H54 (cell line): ENCODE measurements at places on chromosomes 3 and 15.

GRCh38 chr3:38011111-38011510 is 18.3 kb downstream of the PLCD1 start:
- DNase-seq = no peak

- DNase-seq = no peak
Measured at GRCh38 chr15:40875991-40876730, 2.1 kb upstream of the RHOV start.

DNA sequence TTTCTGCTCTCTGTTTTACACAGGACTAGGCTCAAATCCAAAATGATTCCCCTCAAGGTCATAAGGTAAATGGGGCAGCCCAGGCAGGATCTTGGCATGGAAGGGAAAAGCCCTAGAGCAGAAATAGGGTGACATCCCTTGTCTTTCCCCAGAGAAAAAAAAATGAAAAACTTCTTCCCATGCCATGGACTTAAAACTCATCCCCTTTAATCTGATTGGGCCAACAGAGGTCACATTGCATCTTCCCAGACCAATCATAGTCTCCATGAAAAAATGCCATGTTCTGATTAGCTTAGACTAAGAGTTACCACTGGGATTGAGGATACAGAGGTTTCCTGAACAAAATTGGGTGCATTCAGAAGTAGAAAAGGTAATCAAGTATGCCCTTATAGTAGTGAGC is 241.3 kb upstream of the LRTM1 start:
- peak; percentile 23 for DNase-seq

- no peak for DNase-seq
Measured at GRCh38 chr3:54283470-54283869, 161.1 kb downstream of the CACNA2D3 start.

DNA sequence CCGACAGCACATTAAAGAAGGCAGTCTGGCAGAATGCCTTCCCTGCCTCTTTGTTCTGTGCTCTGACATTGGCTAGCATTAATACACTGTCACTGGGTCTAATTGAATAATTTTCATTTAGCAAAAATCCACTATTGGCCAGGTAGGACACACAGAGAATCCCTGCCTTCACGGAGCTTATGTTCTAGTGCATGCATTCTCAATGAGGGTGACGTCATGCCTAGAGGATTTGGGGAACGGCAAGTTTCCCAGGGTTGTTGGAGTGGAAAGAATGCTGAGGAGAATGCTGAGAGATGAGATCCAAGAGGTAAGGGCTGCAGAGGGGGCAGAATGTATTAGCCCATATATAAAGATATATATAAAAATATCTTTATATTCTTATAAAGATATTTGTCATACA is 284.7 kb downstream of the ERC2 start:
- no peak for DNase-seq

GRCh38 chr3:16739541-16740105 is 134.4 kb upstream of the DAZL start:
- no peak for DNase-seq

DNA sequence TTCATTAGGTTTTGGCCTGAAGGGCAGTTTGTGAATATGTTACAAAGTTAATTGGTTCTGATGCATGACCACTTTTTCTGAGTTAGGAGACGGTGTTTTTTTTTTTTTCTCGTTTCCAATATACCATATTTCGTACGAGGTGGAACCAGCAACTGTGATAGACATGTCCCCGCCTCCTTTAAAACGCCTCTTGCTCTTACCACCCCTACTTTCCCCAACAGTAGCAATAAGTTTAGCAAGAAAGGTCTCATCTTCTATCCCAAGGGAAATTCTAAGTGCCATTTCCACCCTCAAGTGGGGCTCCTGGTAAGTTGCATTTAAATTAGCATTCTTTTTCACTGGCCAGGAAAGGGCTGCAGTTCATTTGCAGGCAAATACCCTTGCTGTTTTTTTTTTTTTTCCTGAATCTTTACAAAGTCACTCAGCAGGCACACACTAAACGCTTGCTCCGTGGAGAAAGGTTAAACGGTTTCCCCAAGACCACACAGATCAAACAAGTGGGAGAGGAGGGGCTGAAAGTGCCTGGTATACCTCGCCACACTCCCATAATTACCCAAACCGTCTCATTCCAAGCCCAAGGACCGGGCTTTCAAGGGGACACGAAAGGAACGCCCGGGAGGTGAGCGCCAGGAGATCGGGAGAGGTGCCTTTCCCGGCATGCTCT is 39.5 kb upstream of the MGA start:
- peak; percentile 71 for DNase-seq

- DNase-seq = no peak
Measured at GRCh38 chr15:66901336-66902100, 163.9 kb upstream of the SMAD3 start.

GRCh38 chr3:193391902-193392301 is 13.3 kb upstream of the ATP13A5 start:
- no peak for DNase-seq

DNA sequence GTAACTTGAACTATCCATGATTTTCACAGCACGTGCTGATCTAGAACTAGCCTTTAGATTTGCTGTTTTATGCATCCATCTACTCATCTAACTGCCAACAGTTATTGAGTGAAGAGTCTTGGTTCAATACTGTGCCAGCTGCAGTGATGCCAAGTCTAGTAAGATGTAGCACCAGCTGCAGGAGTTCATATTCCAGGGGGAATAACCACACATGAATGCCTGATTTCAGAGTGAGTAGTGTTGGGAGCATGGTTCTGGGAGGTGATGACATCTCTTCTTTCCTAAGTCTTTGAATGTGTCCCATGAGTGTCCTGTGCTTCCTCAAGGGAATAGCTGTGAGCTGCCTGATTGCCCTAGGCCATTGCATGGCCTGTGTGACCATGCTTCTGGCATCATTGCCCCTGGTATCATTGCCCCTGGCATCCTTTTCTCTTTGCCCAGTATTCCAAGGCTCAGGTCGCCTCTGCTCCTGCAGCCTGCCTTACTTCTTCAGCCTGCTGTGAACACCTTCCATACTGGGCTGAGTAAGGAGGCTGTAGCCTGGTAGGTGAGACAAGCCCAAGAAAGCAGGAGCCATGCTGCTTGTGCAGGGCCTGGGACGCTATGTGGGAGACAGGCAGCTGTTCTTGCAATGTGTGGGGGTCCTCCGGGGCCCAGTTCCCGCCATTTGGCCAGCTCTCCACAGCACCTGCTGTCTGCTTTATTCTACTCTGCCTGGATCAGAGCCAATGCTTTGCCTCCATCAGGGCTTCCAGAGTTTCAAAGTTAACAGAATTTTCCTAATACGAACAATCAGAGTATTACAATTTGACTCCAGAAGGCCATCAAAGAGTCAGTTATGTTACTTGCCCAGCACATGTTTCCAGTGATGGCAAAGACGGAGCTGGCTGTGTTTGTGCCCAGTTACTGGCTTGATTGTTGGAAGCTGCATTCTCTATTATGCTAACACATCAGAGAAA is 73.2 kb downstream of the CLSTN2 start:
- no peak for DNase-seq

GRCh38 chr3:63193647-63194046 is 84.5 kb upstream of the SYNPR start:
- no peak for DNase-seq

- DNase-seq = no peak
Measured at GRCh38 chr3:25618028-25618427, 46.7 kb downstream of the TOP2B start.

DNA sequence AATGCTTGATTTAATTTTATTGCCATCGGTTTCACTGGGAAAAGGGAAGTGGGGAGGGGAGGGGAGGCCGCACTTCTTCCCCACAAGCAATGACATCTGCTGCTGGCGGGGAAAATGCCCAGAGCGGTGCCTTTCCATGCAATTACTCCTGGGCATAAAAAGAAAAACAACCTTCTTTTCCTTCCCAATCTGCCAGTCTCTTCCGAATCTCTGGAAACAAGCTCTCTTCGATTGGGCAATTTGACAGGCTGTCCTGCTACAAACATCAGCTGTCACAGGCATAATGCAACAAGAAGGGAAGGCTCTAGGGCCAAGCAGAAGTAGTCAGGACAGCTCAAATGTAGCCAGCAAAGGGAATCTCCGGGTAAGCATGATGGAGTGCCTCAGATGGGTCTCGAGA is 93.4 kb upstream of the STRIT1 start:
- no peak for DNase-seq

DNA sequence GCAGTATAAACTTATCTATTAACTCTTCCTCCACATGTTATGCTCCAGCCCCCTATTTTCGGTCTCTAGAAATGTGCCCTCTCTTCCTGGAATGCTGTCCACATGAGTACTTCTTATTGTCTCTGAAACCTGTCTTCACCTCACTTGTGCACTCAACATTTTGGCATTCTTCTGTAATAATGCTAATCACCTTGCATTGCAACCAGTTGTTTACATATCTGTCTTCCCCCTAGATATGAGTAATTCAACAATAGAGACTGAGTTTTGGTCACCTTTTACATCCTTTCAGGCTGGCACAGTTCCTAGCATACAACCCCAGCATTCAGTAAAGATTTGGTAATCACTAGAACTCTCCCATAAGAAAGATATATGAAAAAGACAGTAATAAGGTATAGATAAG is 17.2 kb downstream of the CCDC80 start:
- no peak for DNase-seq

- DNase-seq = no peak
Measured at GRCh38 chr3:178948546-178948945, 123.1 kb downstream of the ZMAT3 start.

- no peak for DNase-seq
Measured at GRCh38 chr15:97841558-97841957, 118.9 kb upstream of the ARRDC4 start.

- DNase-seq = no peak
Measured at GRCh38 chr15:56468401-56468800, 3.5 kb upstream of the MNS1 start.

GRCh38 chr15:51024735-51025453 is 69.8 kb downstream of the TNFAIP8L3 start:
- no peak for DNase-seq

DNA sequence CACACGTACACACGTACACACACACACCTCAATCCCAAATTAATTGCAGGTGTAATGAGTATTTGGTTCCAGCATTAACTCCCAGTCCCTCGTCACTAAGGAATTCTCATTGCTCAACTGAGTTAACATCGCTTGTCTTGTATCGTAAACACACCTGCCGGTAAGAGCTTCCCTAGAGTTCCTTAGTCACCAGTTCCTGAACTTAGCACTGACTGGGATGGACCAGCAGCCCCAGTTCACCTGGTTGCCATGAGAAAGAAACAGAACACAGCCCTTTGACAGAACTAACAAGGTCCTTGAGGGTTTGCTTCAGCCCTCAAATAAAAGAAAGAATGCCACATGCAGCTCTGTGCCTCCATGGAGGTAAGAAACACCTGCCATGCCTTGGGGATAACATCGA is 66.3 kb upstream of the SLCO3A1 start:
- DNase-seq = no peak

- DNase-seq = no peak
Measured at GRCh38 chr3:100316641-100317069, 17.9 kb upstream of the NIT2 start.

DNA sequence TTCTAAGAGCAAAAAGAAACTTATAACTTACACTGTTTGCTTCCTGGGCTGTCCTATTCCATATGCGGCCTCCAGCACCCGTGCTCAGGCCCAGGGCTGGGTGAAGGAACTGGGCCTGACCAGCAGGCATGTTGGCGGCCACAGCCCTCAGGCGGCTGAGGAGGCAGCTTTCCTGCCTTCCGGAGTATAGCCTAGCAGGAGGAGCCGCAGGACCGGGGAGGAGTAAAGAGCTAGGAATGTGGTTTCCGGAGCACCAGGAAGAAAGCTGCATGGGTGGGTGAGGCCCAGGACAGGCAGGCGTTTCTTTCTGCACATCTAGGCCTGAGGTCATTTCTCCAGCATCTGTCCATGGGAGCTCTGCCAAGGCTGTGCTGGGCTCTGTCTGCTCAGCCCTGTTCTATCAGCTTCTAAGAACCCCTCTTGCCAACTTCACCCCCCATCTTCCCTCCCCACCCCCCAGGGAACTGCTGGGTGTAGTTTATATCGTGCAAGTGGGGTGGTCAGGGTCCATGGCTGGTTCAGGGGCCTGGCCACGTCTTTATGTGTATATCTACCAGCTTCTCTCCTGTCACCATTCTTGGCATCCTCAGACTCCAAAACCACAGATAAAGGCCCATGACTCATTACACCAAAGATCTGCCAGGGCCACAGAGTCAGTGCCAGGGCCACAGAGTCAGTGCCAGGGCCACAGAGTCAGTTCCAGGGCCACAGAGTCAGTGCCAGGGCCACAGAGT is 7.8 kb upstream of the KIF7 start:
- DNase-seq = peak; percentile 92

GRCh38 chr3:132038198-132038825 is 3.5 kb upstream of the CPNE4 start:
- peak; percentile 19 for DNase-seq

GRCh38 chr3:141659821-141660613 is 78.1 kb upstream of the RNF7 start:
- DNase-seq = peak; percentile 78

DNA sequence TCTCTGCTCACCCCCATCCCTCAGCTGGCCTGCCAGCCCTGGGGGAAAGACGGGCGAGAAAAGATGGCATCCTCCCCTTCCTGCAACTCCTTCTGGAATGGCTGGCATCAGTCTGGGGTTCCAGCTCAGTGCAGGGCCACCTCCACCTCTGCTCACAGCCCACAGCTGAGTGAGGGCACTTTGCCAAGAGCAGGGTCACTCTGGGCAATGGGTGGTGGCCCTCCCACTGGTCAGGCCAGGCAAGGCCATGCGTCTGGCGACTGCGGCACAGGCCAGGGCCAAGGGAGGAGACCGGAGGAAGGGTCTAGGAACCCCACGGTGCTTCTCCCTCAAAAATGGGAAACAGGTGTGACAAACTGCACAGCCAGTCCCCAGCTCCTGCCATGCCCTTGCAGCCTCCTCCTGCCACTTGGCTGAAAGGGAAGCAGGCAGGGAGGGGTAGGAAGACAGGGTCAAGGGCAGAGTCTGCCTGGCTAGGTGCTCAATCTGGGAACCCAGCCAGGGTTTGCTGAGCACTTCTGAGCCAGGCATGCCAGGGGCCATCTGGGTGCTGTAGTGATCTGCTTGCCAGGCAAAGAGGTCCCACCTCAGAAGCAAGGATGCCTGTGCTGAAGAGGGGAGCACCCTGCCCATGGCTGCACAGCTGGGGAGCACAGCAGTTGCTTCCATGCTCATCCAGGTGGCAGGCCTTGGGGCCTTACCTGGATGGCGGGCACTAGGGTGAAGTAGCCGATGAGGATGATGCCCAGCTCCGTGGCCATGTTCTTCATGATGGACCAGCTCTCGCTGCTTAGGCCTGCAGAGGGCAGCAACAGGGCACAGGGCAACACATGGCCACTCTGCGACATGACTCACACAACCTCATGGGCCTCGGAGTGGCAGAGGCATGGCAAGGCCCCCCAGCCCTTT is 41.2 kb downstream of the PTPN23 start:
- peak; percentile 52 for DNase-seq

GRCh38 chr15:69421498-69421897 is 7.3 kb downstream of the KIF23 start:
- no peak for DNase-seq

DNA sequence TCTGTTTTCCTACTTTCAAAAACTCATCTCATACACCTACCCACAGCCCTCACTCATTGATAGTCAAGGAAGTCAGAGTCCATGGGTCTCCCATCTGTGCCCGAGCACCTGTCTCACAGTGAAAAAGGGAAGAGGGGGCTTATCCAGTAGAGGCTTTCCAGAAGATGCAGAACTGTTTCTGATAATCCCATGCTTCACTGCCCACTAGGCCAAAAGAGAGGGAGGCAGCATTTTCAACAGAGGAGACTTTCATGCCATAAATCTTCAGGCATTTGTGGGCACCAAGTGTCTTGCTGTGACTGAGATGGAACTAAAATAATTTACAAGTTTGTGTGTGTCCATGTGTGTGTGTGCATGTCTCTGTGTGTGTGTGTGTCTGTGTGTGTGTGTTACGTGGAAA is 117.9 kb upstream of the PHLDB2 start:
- DNase-seq = no peak
